Cardiac ventricle fibroblast (primary cell): ENCODE measurements at places on chromosomes 6 and 20. TPM values are rescaled to one million over a fixed set of nuclear protein-coding genes. Genes with fewer than 3 reads are reported as not detected.

The TREM1 gene
- 1.7 and 2.1 TPM in 2 replicates for total RNA-seq

The ANKEF1 gene
- 0.37 and 0.68 TPM in 2 replicates for total RNA-seq

The HLA-DPA1 gene
- 2.8 and 7.6 TPM in 2 replicates for total RNA-seq

The KCTD20 gene
- total RNA-seq, result 36.6 and 37.1 TPM in 2 replicates

The UNC5CL gene
- total RNA-seq, result not detected in 2 replicates

The MEP1A gene
- total RNA-seq, result not detected in 2 replicates
